Osteocyte (in vitro differentiated cells): ENCODE measurements at places on chromosomes 7 and 10. TPM values are rescaled to one million over a fixed set of nuclear protein-coding genes. Genes with fewer than 3 reads are reported as not detected.

- DNase-seq = no peak
Observed at GRCh38 chr7:98949336-98950044, 71.2 kb downstream of the TRRAP start.

DNA sequence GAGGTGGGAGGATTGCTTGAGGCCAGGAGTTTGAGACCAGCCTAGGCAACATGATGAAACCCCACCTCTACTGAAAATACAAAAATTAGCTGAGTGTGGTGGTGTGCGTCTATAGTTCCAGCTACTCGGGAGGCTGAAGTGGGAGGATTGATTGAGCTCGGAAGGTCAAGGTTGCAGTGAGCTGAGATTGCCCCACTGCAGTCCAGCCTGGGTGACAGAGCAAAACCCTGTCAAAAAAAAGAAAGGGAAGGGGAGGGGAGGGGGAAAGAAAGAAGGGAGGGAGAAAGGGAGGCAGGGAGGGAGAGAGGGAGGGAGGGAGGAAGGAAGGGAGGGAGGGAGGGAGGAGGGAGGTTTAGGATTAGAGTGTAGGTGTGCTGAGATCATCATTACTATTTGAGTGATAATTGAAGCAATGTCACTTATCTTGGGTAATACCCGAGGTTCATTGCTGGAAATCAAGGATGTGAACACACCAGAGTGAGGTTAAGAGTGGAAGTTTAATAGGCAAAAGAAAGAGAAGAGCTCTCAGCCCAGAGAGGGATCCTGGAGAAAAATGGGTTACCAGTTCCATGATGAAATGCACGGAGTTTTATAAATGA, 27.6 kb downstream of the VCL start:
- DNase-seq = no peak

DNA sequence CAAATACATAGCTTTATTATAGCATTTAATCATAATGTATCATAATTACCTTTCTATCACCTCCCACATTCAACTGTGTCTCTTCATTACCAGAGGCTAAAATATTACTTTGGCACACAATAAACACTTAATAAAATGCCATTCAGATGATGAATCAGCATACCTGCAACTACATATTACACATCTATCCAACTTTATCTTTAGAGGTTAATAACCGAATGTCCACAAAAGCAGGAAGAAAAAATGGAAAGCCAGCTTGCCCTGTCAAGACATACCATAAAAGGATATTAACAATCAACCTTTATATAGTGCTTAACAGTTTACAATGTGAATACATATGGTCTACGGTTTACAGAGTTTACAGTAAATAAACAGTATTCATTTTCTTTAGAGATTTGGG, 12.7 kb downstream of the CACUL1 start:
- DNase-seq = no peak

Gene HABP2
- total RNA-seq = 0.11 and 0.18 TPM in 2 replicates

Gene CALN1
- total RNA-seq = not detected in 2 replicates
